Activated T-helper 1 cell treated with anti-CD3 and anti-CD28 coated beads, Interleukin-2, amount 50 U/mL, for 16 hours (primary cell): ENCODE measurements at places on chromosomes 2 and 18.
A peak's percentile ranks its signal among the peaks of the same experiment; 100 is the strongest.

- no peak for DNase-seq
Measured at GRCh38 chr2:110702514-110703380, 24.9 kb upstream of the BUB1 start.

DNA sequence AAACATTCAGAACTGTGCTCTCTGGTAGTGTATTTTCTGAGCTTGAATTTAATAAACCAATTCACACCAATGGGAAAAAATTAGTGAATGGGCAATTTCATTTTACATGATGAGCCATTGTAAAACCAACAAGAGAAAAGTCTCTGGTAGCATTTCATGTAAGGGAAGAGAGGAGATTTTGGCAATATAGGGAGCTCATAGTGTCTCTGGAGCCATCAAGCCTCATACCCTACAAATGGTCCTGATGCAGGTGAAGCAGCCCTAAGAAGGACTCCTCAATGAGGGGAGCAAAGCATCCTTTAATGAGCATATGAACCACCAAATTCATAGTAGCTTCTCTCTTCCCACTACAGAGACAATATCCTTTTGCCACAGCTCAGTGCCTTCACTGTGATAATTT is 373.0 kb downstream of the RIT2 start:
- no peak for DNase-seq

GRCh38 chr18:49656073-49656692 is 94.3 kb downstream of the LIPG start:
- no peak for DNase-seq

GRCh38 chr2:27250652-27251379 is 12.0 kb downstream of the SLC30A3 start:
- no peak for DNase-seq

DNA sequence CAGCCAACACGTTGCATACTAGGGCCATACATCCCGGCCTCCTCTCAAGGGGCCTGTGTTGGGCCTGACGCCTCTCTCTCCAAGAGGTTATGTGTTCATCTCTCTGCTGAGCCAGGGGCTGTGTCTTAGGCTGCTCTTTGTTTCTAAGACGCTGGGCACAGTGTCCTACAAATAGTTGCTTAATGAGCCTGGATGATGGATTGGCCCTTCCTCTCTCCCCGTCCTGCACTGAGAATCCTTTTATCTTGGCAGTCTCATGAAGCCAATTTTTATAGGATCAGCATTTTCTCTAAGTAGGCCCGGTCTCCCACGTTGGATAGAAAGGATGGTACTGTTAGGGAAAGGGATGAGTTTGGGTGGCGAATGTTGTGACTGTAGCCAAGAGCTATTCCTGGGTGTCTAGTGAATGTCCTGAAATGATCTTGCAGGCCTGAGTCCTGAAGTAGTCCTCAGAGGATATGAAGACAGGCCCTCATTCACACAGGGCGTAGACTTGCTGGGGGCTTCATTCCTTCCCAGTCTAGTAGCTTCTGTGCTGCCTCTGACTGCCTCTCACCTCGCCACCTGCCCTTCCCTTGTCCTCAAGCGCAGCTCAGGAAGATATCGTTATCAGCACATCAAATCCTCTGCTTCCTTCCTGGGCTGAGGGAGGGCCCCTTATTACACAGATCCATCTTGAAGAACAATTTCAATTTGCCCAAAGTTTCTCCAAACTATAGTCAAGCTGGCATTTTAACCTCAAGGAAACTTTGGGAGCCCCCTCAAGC is 8.8 kb downstream of the LBH start:
- DNase-seq: no peak

DNA sequence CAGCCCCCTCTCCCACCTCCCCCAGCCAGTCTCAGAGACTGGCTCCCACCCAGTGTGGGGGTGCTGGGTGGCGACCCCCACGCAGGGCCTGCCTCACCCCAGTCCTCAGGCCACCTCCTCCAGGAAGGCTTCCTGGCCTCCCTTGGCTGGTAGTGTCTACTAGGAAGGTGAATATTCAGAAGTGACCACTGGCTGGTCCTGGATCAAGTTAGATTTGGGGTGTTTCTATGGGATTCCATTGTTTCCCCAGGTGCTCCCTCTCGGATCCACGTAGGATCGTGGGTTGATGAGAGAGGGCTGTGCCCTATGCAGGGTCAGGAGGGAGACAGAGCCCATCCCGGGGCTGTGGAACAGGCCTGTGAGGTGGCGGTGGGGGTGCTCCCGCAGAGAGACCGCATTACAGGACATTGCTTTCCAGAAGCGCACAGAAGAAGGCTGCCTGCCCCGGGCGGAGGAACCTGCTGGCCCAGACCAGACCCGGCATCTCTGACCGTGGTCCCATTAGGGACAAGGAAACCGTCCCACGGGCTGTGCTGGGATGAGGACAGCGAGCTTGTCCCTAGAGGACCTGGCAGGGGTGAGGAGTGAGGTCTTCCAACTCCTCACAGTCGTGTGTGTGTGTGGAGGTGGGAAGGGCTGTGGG is 3.3 kb downstream of the PDCD1 start:
- DNase-seq: no peak

DNA sequence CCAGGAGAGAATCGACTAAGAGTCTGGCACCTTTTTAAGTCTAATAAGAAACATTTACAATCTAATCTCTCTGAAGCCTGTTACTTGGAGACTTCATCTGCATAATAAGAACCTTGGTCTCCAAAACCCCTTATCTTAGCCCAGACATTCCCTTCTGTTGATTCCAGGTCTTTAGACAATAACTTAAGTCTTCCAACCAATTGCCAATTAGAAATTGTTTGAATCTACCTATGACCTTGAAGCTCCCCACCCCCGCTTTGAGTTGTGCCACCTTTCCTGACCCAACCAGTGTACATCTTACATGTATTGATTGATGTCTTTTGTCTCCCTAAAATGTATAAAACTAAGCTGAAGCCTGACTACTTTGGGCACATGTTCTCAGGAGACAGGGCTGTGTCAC is 49.5 kb upstream of the DTNA start:
- DNase-seq: no peak

GRCh38 chr18:13456736-13457271 is 238.2 kb downstream of the LDLRAD4 start:
- no peak for DNase-seq

GRCh38 chr2:126942427-126943203 is 43.9 kb downstream of the TEX51 start:
- DNase-seq: no peak

DNA sequence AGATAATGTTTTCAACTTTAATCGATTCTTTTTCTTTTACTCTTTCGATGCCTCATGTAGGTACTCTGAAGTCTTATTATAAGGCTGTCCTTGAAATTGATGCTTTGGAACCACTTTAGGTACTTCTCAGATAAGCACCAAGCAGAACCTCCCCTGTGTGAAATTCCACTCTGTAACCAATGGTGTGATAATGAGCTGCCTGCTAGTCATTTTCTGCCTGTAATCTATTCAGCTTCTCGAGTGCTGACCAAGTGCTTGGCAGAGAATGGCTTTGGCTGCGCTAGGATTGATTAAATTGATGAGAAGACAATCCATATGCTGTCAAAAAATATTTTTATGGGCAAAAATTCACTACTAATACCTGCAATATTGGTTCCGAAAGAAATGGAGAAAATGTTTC is 132.1 kb upstream of the STON1 start:
- DNase-seq: no peak

GRCh38 chr18:38368886-38369285 is 803.3 kb upstream of the CELF4 start:
- no peak for DNase-seq

DNA sequence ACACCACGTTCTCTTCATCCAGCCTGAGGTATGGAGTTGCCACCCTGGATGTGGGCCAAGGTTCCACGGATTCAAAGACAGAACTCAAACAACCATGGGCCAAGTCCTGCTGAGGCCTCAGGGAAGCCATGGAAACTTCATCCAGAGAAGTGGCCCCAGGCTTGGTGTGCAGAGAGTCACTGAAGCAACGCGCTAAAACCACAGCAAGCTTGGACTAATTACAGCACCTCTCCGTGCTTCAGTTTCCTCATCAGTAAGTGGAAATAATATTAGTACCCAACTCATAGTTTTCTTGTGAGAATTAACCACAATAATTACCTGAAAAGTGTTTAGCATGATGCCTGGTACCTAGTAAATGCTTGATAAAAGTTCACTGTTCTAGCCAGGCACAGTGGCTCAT is 19.2 kb upstream of the AP1S3 start:
- DNase-seq: no peak

- no peak for DNase-seq
Measured at GRCh38 chr2:226611196-226611943, 188.2 kb downstream of the IRS1 start.

- no peak for DNase-seq
Measured at GRCh38 chr18:26516964-26517363, 31.4 kb downstream of the KCTD1 start.

DNA sequence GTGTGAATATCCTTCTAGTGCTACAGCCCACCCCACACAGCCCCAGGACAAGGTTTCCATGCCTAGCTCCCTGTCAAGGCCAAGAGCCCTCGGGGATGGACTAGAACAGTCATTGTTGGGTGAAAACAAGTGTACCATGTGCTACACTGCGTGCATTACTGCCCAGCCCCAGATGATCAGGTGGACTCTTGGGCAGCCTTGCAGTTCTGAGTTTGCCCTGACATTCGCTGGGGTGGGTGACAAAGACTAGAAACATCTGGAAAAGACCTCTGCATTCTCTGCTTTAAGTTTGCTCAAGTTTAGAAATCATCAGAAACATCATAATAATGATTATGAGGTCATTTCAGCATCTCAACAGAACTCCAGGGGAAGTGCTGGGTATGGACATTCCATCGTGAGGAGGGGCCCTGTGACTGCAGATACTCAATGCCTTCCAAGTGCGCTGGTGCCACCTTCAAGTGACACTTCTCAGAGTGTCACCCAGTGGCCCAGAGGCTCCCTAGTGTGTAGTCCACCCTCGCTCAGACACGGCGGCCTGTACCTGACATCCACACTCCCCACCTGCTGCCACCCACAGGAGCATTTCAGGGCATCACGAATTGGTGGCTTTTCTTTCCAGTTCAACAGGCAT is 5.3 kb upstream of the PXDN start:
- DNase-seq: no peak

DNA sequence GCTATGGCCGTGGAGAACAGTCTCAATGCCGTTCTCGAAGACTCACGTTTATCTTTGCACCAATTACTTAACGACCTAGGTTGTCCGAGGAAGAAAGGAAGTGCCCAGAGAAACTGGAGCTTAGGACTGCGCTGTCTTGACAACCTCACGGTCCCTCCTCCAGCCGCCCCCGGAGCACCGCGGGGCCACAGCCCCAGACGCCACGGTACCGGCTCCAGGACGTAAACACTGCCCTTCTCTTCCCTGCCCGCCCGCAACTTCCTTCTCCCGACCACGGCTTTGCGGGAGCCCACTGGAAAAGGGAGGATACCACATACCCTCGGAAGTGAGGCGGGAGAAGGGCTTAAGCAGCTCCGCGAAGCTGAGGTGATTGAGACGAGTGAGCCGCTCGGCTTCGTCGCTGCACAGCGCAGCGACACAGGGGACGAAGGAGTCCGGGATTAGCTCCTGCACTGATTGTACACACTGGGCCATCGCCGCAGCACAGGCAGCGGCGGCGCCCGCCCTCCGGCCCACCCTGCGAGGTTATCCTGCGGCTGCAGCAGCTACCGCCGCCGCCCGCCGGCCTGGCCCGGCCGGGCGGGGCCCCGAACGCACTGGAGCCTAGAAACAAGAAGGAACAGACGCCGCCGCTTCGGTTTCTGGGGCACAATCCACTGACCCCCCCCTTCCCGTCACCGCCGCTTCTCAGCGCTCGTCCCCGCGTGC is 483 bp downstream of the TRAPPC8 start:
- DNase-seq: peak; percentile 13

GRCh38 chr18:11745521-11745920 is 56.5 kb downstream of the GNAL start:
- DNase-seq: no peak

DNA sequence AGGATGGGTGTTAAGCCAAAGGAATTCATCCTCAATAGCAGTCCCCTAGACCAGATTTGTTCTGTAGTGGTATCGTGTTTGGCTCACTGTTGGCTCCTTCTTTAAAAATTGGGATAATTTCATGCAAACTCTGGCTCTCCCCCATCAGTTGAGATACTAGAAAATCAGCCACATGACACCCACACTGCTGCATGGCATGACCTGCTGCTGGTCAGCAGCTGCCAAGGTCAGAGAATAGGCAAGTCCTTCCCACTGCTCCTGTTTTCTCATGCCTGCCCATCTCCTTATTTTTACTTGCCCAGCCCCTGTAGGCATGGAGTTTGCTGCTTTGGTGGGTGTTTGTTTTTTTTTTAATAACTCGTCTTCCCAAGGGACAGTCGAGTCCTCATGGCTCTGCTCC is 1.0 kb upstream of the SNRNP200 start:
- DNase-seq: no peak

- DNase-seq: no peak
Measured at GRCh38 chr2:59458800-59459199, 1094.7 kb downstream of the BCL11A start.

DNA sequence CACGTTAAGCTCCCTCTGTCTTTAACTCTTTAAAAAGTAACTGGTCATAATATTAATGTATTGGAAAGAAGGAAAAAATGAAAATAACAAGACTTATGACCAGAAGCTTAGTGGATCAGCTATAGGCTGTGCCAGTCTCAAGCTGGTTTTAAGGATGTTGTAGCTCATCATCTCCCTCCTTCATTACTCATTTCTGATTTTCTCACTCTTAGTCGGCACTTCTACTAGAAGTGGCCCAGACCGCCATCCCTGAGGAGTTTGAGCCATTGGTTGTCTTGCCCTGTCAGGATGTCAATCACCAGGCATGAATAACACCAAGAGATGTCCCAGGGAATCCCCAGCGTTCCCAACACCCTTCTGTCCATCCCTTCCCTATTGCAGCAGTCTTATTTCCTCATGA is 151.5 kb downstream of the ASXL3 start:
- DNase-seq: no peak

GRCh38 chr2:138424436-138425140 is 77.0 kb upstream of the SPOPL start:
- DNase-seq: no peak

DNA sequence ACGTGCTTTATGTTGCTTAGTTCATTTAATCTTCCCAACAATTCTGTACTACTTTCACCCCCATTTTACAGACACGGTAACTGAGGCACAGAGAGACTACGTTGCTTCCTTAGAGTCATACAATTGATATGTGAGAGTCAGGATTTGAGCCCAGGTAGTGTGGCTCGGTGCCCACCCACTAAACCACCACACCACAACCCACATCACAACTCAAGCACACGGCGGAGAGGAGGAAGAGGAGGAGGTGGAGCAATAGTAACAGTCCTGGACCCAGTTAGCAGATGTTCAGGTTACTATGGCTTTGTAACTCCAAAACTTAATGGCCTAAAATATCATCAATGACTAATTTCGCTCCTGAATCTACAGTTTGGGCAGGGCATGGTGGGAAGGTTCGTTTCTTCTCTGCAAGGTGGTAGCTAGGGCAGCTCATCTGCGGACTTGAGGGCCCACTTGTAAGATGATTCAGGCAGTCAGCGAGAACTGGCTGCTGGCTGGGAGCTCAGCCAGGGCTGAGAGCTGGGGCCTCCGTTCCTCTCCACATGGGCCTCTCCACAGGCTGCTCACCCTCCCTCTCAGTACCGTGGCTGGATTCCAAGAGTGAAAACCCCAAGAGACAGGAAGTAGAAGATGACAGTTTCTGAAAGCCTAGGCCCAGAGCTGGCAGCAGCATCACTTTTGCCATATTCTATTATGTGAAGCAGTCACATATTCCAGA is 167.1 kb downstream of the ZFP36L2 start:
- DNase-seq: peak; percentile 25
